ENCODE measurements at places on chromosomes 11 and 22.

GRCh38 chr22:27895600-27895999 lies 23.5 kb downstream of the PITPNB start:
- peak; percentile 46 for DNase-seq

DNA sequence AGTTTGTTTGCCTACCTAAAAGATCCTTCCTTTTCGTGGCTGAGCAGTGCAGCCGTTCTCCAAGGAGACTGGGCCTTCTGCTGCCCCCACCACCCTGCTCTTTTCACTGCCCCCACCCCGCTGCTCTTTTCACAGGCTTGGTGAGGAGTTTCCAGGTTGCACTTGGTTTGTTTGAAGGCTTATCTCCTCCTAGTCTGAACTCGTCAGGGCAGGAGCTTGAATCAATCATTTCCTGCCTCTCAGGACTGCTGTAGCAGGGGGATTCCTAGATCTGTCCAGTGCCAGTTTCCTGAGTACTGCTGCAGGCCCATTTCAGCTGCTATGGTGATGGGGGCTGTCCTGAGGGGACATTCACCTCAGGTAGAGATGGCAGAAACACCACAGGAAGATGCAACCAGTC lies 10.0 kb downstream of the MED15 start:
- no peak for DNase-seq

DNA sequence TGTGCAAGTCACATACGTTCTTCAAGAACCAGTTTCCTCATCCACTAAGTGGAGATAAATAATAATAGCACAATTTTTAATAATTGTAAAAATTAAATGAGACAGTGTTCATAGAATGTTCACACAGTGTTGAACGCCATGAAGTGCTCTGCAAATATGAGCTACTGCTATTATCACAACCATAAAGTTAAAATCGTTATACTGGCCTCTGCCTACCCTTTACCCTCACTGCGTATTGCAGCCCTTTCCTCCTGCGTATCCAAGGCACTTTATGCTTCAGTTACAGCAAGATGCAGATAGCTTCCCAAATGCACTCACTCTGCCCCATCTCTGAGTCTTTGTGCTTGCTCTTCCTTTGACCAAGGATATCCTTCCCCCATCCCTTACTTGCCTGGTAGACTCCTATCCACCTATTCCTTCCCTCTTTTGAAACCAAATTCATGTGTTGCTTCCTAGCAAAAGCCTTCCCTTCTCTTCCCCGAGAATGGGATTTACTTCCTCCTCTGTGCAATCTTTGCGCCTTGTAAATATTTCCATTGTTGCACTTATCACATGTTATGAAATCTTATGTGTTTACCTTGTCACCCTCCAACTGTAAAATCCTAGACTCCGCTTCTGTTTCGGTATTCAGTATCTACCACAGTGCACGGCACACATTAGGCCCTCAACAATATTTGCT lies 196.9 kb downstream of the ADAMTS15 start:
- no peak for DNase-seq

DNA sequence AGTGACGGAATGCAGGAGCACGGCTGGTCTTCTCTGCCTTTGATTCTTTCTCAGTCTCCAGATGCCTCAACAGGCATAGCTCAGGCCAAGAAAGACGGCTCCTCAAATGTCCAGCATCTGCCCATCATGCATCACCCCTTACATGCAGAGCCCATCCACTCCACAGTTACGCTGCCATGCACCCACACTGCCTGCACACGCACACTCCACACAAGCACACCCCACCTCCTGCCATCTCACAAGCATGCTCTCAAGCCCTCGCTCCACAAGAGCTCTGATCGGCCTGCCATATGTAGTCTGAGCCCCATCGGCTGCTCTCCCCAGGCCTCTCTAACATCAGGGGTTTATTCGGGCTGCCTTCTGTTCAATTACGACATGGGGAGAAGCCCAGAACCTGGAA lies 18.8 kb downstream of the SCN4B start:
- DNase-seq = no peak

- DNase-seq = peak; percentile 98
These were observed 11.4 kb upstream of the CAT start for GRCh38 chr11:34427186-34427805.

GRCh38 chr11:92658733-92659132 lies 310.7 kb upstream of the MTNR1B start:
- no peak for DNase-seq

- DNase-seq = no peak
These were observed 4.0 kb downstream of the NLRP6 start for GRCh38 chr11:282171-282570.

GRCh38 chr11:46264976-46265375 lies 12.5 kb upstream of the CREB3L1 start:
- DNase-seq = no peak

DNA sequence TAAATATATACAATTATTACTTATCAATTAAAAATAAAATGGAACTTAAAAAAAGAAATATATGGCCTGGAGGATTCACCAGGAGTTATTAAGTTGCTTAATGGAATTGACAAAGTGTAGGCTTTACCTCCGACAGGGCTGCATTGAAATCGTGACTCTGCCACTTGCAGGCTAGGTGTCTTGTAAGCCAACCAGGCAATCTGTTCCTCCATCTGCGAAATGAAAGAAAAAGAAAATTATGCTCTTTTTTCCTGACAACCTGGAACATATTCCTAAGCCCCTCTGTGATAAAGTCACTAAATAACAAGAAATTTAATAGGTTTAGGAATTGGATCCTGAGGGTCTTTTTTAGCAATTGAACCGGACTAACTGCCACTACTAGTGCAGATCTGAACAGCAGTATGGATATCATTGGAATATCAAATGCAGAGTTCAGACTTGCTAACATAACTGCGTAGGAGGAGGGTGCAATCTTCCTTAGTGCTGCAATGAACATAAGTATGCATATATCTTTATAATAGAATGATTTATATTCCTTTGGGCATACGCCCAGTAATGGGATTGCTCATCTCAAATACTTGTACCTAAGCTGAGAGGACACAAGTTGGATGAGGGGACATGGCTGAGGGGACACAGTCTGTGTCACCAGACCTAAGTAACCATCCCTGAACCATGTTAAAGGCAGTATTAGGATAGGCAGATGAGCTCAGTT lies 42.5 kb upstream of the CEP126 start:
- DNase-seq = no peak

DNA sequence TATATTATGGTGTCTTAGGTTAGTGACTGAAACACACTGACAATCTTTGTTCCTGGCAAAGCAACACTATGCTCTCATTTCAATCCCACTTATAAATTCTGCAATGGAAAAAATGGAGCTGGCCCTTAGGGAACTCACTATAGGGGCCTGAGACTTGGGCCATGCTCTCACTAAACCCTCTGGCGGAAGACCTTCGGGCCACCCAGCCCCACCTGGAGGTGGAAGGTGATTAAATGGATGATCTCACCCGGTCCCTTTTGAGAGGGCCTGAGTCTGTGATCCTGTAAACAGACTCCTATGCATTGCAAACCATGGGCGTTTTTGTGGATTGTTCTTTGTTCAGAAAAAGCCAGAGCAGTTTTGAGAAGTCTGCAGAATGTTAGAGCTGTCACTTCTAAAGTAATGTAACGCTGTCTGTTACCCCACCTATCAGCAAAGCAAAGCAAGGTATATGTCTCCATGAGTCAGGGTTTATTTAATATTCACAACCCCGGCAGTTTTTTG lies 17.0 kb upstream of the CDON start:
- DNase-seq = no peak

DNA sequence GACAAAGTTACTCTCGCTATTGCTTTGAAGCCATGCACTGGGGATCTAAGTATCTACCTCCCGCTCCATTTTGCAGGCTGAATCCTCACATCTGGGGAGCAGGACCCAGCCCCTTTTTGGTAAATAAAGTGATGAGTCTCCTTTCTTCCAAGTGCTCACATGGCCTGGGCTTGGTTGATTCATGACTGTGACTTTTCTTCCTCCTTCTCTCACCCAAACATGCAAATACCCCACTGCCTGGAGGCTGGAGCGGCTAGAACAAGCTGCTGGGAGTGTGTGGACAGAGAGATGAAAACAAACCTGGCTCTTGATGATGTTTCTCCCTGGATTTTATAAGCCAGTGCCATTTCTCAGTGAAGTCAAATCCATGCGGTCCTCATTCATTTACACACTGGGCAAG lies 72.7 kb downstream of the TRIM29 start:
- DNase-seq = no peak

DNA sequence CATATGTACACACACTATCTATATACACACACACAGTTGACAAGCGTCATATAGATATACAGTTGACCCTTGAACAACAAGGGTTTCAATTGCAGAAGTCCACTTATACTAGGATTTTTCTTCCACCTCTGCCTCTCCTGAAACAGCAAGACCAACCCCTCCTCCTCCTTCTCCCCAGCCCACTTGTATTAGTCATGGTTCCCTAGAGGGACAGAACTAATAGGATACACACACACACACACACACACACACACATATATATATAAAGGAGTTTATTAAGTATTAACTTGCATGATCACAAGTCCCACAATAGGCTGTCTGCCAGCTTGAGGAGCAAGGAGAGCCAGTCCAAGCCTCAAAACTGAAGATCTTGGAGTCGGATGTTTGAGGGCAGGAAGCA lies 92.9 kb downstream of the DHCR7 start:
- DNase-seq = peak; percentile 30

DNA sequence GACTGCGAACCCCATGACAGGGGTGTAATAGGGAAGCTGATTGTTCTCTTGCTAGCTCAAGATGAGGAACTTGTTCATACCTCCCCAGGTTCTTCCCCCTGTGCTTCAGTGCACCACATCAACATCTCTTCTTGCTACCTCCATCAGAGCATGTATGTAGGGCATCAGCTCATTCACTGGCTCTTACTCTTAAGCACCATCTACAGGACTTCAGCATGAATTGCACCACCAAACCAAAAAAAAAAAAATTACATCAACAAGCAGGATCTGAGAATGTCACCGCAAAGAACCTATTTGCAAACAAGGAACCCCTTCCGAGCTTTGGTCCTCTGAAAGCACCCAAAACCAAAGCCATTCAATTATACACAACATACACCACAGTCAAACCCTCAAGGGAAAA lies 2226.5 kb upstream of the RAG2 start:
- peak; percentile 1 for DNase-seq

GRCh38 chr11:61534025-61534932 lies 25.7 kb downstream of the LRRC10B start:
- DNase-seq = no peak

GRCh38 chr22:47593911-47594311 lies 831.5 kb downstream of the TBC1D22A start:
- DNase-seq = no peak

GRCh38 chr11:27290261-27291050 lies 72.6 kb downstream of the CCDC34 start:
- no peak for DNase-seq

- no peak for DNase-seq
These were observed 27.5 kb downstream of the MOV10L1 start for GRCh38 chr22:50117168-50117762.

DNA sequence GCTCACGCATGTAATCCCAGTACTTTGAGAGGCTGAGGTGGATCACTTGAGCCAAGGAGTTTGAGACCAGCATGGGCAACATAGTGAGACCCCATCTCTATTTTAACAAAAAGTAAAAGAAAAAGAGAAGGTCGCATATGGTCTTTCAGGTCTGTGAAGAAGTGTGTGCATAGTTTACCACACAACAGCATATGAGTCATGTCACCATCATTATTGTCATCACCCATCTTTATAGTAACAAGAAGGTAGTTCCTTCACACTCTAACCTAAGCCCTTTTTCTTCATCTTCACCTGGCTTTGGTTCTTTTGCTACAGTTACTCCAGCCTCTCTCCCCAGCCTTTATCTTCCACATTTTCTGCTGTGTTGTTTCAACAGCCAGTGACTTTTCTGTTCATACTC lies 39.2 kb downstream of the PACS1 start:
- DNase-seq = no peak

DNA sequence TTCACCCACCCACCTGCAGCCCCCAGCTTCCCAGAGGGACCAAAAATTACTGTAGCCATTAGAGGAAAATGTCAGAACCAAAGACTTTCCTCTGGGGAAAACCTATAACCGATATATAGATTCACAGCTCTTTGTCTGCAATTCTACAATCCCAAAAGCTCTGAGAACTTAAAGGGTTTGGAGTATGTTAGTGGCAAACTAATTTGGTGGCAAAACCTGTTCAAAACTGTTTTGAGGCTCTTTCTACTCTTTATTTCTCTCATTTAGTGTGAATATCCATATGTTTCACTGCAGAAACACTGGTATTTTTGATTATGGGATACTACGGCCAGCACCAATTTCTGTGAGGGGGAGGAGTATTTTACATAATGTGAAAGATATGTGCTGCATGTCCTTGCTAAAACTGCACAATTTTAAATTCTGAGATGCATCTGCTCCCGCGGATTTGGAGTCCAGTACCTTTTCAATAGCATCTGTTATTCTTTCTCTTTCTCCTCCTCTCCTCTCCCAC lies 87.5 kb upstream of the MTNR1B start:
- DNase-seq = no peak

- DNase-seq = peak; percentile 14
These were observed 23.5 kb downstream of the RNF214 start for GRCh38 chr11:117255966-117256365.

GRCh38 chr11:79525257-79525656 lies 84.4 kb upstream of the TENM4 start:
- DNase-seq = no peak

GRCh38 chr11:67656278-67656922 lies 5.9 kb upstream of the ACY3 start:
- DNase-seq = no peak

DNA sequence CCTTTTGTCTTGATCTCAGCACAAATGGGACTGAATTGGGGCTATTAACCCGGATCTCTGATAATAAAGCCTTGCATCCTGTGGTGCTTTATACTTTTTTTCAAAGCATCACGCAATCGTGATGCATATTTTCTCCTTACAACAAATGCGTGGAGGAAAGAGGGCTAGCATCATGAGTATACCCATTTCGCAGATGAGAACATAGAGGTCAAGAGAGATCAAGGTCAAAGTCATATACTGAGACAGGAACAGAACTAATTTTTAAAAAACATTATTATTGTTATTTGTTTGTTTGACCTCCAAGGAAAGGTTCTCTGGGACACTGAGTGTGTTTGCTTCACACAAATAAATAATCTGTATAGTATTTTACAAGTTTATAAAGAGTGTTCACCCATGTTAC lies 191.2 kb downstream of the ST3GAL4 start:
- DNase-seq = no peak
